Inflammatory macrophage treated with lipopolysaccharide for 1 hour (primary cell): ENCODE measurements at places on chromosomes 3 and 15.
A peak's percentile ranks its signal among the peaks of the same experiment; 100 is the strongest.

DNA sequence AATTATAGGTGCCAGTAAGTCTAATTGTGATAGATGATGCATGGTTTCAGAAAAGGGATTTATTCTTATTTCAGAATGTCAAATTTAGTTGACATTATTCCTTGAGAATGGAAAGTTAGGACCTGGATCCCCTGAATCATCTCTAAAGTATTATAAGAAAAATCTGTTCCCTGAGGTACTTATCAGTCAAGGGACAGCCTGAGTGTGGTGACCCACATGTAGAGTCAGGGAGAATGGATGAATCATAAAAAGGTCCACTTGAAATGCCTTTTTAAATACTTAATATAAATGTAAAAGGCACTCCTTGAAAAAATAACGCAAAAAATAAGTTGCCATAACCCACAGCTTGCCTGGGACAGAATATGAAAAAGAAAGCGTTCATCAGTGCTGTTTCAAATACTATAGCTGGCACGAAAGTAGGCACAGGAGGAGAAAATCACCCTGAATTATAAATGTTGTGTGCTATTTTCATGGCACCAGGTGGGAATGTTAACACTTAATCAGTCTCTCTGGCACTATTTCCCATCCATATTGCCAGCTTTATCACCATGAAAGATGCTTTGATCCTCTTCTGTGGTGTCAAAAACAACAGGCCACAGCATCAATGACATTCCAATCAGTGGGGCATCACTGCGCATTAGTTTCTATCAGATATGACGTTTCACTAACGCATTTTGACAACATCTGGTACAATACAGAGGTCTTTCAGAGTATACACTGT lies 208.5 kb downstream of the EPHA3 start:
- DNase-seq: no peak

DNA sequence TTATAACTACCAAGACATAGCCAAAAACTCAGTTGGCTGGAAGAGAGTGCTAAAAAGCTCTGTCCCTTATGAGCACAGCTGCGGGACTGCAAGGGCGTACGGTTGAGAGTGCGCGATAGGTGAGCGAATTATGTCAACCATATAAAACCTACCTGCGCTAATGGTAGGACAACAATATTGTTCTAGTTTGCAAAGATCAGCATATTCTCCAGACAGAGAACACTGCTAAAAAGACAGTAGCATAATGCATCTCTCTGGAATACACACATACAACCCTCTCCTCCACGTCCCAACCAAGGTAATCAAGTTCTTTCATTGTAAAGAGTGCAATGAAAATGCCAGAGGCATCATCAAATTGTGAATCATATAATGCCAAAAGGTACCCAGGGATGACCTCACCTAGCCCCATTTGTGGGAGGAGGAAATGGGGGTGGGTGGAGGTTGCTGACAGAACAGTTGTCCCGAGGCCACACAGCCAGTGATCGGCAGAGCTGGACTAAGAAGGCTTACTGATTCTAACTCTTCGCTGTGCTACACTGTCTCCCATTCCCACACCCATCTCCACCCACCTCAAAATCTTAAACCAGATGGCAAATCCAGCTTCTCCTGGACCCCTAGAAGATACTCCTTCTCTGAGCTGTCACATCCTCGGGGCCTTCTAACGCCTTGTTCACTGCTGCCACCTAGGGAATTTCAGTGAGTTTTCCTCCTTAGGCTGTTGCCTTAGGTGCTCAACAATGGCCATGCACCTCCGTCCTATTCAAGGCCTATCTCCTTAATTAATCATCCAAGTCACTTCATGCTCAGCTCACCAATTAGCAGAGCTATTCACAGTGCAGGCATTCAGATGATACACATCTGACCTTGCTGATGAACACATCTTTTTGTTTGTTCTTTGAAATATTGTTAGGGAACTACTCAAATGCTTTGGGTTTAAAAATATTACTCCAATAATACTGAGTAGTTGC lies 60.7 kb downstream of the RPL22L1 start:
- DNase-seq: peak; percentile 4

DNA sequence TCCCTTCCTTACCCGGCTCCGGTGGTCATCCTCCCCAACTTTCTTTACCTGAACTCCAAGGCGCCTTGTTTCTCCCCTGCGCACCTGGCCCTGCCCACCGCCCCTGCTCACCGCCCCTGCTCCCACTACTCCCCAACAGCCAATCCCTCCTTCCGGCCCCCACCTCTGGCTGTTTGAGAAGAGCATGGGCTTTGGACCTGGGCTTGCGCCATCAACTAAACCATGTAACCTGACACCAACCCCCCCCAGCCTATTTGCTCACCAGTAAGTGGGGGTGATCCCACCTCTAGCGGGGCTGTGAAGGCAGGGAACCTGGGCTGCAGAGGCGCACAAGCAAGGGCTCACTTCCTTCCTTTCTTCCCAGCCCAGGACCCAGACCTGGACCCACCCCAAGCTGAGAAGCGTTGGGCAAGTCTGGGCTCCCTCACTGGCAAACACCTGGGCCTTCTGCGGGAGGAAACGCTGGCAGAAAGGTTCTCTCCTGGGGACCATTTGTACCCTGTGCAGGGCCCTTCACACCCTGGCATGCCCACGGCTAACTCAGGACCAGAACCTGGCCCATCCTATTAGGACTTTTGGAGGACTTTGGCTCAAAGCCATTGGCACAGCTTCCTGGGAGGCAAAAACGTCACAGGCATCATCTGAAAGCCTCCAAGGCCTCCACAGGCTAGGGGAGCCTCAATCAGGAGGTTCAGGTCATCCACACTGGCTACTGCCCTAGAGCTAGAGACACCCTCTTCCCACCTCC lies at the start of gene PLXNB1:
TSS of gene PLXNB1 (minus strand) at position 127 of the 748 bp plus-strand sequence. CDS start 5,475 bp downstream, outside the sequence.
- no peak for DNase-seq

- DNase-seq: no peak
Measured at GRCh38 chr3:136332776-136333175, 82.6 kb downstream of the PCCB start.

GRCh38 chr15:88334436-88334835 lies 77.9 kb upstream of the NTRK3 start:
- no peak for DNase-seq

DNA sequence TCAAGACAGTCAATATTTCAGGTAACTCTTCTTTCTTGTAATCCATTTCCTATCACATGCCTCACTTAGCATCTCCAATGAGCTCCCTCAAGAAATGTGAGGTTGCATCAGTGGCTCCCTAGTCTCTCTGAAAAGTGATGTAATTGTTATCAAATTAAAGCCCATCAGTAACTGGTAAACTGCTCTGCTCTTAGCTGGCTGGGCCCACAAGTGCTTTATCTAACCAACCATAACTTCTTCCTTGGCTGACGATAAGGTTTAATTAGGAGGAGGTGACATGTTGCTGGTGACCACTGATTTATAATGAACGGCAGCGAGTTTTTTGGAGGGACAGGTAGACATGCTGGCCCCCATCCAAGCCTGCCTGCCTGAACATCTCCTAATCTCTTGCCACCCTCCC lies 79.6 kb downstream of the RTP4 start:
- no peak for DNase-seq

DNA sequence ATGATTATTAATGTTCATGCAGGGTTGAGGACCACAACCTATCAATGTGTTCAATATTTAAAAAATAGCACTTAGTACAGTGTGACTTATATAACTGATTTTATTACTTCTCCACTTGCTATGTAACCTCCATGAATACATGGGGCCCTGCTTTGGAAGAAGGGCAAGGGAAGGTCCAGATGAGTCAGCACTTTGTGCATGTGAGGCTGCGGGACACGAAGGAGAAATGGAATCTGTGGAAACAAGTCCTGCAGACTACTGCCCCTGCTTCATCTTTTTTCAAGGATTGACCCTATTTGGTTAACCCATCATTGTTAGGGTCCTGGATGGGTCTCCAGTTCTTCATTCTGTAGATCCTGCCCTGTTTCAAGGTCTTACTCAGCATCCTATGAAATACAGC lies 1.6 kb downstream of the NXPE3 start:
- peak; percentile 18 for DNase-seq

GRCh38 chr3:170421758-170422157 lies 3.1 kb downstream of the CLDN11 start:
- no peak for DNase-seq

- DNase-seq: no peak
Measured at GRCh38 chr15:76972389-76973361, 22.3 kb upstream of the PSTPIP1 start.

DNA sequence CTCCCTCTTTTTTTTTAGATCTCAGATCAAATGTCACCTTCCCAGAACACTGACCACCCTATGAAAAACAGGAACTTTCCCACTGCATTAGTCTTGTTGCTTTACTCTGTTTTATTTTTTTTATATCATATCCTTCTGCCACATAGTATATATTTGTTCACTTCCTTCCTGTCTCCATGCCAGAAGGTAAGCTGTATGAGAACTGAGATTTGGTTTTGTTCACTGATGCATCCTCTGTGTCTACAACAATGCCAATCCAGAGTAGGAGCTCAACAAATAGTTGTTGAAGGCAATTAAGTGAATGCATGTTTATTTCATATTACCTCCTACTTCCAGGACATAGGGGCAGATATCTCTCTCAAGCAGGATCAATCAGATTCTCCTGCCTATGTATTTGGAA lies 114.4 kb downstream of the TPRG1 start:
- no peak for DNase-seq

- DNase-seq: no peak
Measured at GRCh38 chr3:74370342-74370741, 244.1 kb downstream of the CNTN3 start.

- DNase-seq: no peak
Measured at GRCh38 chr15:99707473-99708270, 25.6 kb downstream of the LYSMD4 start.

DNA sequence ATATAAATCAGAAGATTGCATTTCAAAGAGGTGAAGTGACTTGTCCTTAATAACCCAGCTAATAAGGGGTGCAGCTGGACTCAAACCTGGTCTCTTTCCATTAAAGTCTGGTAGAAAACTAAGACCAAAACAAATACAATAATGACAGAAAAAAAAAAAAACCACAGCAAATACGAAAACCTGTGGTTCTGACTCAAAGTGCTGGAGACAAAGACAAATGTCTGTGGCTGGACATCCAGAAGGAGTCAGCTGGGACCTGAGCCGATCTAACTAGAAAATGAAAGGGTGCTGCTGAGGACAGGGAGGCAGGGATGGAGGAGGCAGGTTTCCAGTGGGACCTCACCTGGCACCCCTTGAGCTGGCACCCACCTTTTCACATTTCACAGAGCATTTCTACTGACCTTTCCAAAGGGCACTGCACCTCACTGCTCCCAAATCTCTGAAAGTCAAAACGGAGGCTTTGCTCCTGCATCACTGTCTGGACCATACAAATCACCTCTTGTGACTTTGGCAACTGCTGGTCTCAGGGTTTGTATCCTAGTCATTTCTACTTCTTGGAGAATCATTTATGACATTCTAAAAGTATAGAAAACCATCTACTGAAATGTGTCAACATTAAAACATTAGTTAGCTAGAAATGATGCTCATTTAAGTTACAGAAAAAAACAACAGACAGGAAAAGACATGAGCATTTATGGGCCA lies 61.7 kb downstream of the CCNL1 start:
- no peak for DNase-seq

DNA sequence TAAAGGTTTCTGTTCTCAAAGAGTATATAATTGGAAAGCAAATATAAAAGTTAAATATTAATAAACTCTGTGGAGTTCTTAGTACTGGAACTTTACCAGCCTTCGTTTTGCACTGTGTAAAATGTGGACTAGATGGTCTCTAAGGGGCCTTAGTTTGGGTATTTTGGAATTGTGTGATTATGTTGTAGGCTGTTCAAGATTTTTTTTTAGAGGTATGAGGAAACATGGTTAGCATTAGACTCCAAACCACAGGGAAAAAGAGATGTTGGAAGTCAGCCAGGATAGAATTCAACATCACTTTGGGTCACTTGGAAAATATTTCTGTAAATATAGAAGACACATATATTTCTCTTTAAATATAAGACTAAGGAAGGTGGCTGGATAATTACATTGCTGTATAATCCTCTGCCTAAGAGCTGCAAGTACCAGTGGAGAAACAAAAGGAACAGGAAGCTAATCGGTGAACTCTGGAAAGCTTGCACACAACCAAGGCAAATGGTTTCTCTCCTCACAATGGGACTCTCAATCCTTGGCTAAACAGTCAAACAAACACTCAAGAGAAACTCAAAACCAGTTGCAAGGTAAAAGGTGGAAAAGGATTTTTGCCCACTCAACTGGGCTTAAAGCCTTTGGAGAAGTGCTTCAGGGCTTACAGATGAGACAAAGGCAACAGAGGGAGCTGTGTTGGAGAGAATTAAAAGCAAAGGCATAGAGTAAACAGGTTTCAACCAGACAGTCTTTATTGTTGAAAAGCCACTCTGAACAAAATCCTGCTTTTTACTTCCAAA lies 141.7 kb downstream of the NR1D2 start:
- DNase-seq: no peak
